ENCODE measurements at places on chromosomes 4 and X.
A peak's percentile ranks its signal among the peaks of the same experiment; 100 is the strongest.

- peak; percentile 66 for DNase-seq
These were observed 263.8 kb upstream of the RPS6KA3 start for GRCh38 chrX:20530406-20530921.

DNA sequence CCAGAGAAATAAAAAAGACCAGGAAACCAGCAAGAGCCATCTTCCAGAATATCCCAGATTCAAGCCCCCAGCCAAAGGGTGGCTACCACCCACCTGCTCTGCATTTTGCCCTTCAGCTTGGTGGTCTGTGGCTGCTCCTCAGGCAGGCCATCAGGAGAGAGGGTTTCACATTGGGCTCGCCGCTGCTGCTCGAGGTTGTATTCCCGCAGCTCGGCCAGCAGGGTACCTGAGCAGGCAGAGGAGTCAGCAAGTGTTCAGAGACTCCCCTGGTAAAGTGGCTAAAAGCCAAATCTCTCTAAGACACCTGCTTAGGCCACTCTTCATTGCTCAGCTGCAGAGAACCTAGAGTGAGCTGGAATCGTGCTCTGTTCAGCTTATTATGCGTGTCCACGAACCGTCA, 110.8 kb upstream of the HSD17B10 start:
- no peak for DNase-seq

GRCh38 chr4:61666244-61666643, 466.1 kb downstream of the ADGRL3 start:
- DNase-seq, result no peak

DNA sequence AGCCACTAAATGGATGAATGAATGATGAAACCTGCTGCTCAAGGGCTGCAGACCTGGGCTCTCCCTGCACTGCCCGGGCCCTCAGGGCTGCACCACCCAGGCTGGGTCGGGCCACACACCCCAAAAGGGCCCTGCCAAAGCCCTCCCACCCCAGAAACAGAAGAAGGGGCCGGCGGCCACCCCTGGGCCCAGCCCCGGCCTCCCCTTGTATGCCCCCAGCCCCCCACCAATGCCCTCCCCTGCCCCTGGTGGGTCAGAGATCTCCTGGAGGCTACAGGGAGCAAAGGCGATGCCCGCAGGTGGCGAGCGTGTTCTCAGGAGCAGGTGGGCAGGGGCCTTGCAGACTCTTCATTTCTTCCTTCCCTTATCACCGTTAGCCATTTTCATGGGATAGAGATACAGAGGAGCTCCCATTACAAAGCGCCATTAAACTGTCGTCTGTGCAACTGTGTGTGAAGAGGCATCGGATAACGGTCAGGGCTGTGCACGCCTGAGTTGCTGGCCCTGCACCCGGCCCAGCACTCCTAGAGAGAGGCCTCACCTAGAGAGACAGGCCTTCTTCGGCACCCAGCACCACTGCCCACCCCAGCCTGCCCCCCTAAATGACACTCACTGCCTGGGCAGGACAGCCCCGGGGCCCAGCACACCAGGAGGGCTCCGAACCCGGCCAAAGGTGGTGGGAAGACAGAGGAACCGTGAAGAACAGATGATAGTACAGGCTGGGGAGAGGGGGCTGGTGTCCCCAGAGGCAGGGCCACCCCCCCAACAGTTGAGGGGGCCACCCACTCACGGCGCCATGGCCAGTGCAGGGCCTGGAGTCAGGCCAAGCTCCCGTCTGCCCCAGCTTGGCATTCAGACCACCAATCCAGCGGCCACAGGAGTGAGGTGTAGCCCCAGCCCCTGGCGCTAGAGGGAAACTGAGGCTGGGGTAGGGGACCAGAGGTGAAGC, 133.7 kb downstream of the FAM53A start:
- no peak for DNase-seq

GRCh38 chr4:101500742-101501141, 153.4 kb upstream of the PPP3CA start:
- DNase-seq, result no peak

GRCh38 chrX:118974088-118974907, at the start of gene LONRF3:
Gene LONRF3, plus strand, starts transcription at chrX:118974618. Its CDS starts 163 bp downstream, at chrX:118974781.
- DNase-seq, result peak; percentile 44

DNA sequence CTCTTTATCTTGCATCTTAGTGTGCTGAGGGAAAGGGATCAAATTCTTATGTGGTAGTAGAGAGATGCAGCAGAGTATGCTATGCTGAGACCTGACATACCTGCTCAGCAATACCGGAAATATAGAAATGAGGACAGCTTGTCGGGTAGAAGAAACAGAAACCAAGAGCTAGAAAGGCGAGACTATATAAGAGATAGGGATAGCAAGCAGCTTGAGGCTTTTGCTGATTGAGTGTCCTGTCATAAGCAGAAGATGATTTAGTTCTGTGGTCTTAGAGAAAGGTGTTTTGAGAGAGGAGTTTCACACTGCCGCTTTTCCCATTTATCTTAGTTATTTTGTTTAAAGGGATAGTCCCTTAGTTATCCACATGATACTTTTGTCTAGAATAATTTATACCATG, 31.7 kb downstream of the USP9X start:
- DNase-seq, result no peak

- no peak for DNase-seq
These were observed 169.5 kb downstream of the GLRA2 start for GRCh38 chrX:14698790-14699189.

DNA sequence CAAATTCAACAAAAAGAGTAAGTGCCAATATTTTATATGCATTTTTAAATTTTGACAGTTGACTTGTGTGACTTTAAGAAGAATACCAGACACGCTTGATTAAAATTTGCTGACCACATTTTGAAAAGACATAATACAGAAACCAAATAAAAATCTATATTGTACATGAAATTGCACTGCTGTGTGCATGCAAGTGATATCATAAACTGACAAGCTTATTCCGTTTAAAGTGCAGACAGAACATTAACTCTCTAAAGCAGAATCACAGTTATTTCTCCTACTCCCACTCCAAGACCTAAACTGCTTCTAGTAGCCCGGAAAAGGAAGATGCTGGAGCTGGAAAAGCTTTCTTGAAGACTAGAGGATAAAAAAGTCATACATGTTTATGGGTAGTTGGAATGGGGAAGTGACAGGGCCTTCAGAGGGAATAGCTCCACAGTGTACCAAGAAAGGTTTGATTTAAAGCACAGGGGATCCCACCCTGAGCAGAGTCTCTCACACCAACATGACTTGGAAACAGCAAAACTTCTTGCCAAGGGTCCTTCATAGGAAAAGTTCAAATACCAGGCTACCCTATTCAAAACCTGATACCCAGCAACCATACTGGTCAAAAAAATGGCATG, 34.1 kb upstream of the NAF1 start:
- DNase-seq, result no peak

DNA sequence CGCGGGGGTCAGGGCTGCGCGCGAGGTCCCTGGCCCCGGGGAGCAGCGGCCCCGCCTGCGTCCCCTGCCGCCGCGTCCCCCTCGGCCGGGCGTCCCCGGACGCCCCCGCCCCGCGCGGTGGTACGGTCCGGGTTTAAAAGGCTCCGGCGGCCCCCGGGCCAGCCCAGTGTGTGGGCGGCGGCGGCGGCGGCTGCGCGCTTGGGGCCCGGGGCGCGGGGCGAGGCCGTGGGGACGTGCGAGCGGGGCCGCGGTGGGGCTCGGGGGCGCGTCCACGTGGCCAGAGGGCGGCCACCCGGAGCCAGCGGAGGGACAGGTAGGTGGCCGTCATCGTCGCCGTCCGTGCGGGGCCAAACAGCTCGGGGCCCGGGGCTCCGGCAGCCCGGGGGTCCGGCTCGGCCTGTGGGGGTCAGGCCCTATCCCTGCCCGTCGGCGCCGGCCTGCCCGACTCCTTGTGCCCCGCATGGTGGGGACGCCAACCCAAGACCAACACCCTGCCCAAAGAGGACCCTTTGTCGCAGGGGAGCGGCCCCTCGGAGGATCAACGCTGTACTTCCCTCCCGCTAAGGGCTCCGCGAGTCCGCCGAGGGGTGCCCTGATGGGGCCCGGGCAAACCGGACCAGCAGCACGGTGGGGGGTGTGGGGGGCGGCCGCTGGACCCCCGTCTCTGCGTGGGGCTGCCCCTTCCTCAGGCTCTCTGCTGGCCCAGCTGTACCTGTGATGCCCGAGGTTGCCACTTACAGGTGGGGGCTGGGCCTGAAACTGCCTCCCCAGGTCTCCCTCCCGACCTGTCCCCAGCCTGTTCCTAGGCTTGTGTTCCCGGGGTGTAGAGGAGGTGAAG, at the start of gene PLXNA3:
PLXNA3 (plus strand) TSS at position 166 of the 838 bp plus-strand sequence. CDS start 1,903 bp downstream, outside the sequence.
- peak; percentile 74 for DNase-seq

- DNase-seq, result no peak
These were observed 172.3 kb upstream of the TRPC5 start for GRCh38 chrX:112254896-112255295.

- no peak for DNase-seq
These were observed 38.5 kb upstream of the BOD1L1 start for GRCh38 chr4:13665701-13666660.

- no peak for DNase-seq
These were observed 12.0 kb downstream of the KDM6A start for GRCh38 chrX:44884944-44885343.

DNA sequence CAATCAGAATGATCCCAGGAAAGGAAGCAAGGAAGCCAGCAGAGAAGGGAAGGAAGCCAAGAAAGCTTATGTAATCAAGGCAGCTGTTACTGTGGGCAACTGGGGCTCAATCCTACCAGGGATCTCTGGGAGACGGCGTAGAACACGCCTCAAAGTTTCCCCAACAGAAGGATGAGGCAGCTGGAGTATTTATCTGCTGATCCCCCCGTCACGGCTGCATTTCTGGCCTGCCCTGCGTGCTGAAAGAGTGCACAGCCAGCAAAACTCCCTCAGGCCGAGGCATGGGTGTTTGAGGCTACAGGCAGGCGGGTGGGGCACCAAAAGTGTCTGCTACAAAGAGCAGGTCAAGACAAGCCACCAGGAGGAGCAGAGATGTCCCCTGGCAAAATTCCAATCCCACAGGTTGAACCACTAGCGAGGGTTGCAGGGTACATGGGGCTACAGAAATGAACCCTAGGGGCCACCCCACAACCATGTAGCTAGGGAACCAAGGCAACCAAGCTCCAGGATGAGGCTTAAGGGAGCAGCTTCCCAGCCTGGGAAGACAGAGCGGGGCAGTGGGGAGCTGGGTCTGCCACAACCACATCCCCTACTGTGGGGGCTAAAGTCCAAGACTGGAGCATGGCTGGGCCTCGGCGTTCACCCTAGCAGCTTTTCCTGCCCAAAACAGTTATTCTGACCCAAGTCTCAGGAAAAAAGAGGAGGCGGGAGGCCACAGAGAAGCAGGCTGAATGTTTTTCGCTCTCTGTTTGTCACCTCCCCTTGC, 113.4 kb downstream of the BCOR start:
- DNase-seq, result no peak

- no peak for DNase-seq
These were observed 204.5 kb downstream of the NLGN4X start for GRCh38 chrX:6024204-6024603.

DNA sequence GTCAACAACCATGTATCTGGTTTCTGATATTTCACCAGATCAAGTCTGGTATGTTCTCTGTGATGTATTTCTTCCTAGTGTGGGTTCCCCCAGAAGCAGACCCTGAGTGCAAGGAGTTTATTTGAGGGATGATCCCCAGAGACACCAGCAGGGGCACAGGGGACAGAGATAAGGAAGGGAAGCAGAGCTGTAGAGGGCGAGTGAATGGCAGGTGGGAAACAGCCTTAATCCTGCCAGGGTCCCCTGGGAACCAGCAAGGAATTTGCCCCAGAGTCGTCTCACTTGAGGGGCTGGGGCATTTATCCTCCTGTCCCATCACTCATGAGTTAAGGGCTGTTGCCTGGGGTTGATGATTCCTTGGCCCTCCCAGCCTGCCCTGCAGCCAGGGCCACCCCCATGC, 206.4 kb upstream of the BCOR start:
- DNase-seq, result no peak

GRCh38 chrX:136866337-136867095, 14.0 kb downstream of the RBMX start:
- DNase-seq, result no peak

GRCh38 chrX:106957856-106958255, 37.7 kb downstream of the CLDN2 start:
- DNase-seq, result no peak

GRCh38 chr4:24335616-24336015, 248.7 kb downstream of the DHX15 start:
- DNase-seq, result no peak

DNA sequence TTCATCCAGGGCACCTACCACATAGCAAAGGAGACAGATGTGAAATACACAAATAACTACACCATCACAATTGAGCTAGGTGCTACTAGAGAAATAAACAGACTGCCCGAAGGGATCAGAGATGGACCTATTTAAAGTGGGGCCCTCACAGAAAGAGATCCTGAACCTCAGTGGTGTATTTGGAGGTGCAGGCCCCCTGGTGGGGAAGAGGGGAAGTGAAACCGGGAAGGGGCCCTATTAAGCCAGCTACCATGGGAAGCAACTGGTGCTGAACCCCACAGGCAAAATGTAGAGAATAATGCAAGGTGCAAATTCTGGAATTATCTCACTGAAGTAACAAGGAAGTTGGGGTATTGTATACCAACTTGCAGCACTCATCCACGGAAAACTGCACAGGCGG, 78.6 kb upstream of the FAM9A start:
- DNase-seq, result peak; percentile 63

DNA sequence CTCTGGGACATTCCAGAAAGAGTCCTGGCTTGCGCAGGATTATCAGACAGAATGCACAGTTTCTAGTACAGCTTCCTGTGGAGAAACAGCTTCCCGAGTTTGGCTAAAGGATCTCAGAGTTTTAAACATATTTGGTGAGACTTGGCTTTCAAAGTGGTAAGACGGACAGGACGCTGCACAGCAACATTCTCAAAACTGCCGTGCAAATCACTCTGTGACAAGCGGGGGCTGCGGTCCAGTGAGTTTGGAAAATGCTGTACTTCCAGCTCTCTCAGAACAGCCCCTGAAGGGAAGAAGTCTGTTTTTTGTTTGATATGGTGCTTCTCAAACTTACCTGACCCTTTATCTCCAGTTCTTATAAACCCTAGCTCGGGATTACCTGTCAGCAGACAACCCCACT, 18.1 kb downstream of the LGI2 start:
- no peak for DNase-seq

DNA sequence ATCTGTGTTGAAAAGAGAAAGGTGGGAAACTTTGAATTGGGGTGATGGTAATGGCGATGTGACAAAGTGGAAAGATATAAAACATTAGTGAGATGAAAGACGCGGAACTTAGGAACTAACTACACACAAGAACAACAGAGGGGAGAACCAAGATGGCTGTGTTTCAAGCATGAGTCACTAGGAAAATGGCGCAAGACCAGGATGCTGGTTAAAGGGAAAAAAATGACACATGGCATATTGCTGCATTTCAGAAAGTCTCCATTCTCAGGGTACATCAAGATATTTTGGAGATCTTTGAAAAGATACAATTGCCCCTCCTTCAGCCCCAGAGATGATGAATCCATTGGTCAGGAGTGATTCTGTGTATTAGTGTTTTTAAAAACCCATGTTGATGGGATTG, 164.4 kb downstream of the FBXO8 start:
- no peak for DNase-seq

DNA sequence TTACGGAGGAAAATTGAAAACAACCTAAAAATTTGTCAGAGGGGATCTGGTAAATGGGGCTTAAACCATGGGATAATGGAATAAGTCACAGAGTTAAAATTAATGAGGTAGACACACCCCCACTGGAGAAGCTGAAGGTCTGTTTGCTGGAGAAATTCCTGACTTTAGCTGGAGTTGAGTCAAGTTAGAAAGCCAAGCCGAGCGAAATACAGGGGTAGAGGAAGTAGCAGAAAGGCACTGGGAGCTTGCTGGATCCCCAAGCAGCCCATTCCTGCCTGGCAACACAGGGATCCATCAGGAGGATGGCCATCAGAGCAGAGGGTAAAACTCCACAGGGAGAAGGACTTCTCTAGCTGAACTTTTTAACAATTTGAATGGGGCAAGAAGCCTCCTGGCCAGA, 163.8 kb downstream of the ATRX start:
- DNase-seq, result no peak
